ENCODE measurements at places on chromosomes 6 and 20. TPM values are rescaled to one million over a fixed set of nuclear protein-coding genes. Genes with fewer than 3 reads are reported as not detected.

The PTCHD4 gene
- 0.74 TPM for total RNA-seq

The DACT2 gene
- total RNA-seq: 1.7 TPM

The TRAPPC3L gene
- 0.24 TPM for total RNA-seq

The ABHD16B gene
- not detected for total RNA-seq

- DNase-seq: no peak
These were observed 39.1 kb downstream of the NRN1 start for GRCh38 chr6:5967594-5967993.

Data from left cardiac atrium (tissue), 4 donors.